ENCODE measurements at places on chromosomes 11 and 22. TPM values are rescaled to one million over a fixed set of nuclear protein-coding genes. Genes with fewer than 3 reads are reported as not detected.

DNA sequence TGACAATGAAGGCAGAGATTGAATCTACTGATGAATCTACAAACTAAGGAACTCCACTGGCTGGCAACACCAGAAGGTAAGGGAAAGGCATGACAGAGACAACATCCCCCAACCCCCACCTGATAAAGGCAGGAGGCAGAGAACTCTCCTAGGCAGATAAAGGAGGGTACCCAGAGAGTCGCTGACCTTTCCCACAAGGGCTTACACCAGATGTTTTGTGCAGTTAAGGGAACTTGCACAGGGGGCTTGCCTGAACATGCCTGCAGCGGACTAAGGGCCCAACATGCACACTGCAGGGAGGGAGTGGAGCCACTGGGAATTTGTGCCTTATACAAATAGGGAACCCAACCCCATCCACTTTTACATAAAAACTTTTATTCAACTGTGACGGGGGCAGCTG is 1996.9 kb upstream of the RAG2 start:
- no peak for DNase-seq

DNA sequence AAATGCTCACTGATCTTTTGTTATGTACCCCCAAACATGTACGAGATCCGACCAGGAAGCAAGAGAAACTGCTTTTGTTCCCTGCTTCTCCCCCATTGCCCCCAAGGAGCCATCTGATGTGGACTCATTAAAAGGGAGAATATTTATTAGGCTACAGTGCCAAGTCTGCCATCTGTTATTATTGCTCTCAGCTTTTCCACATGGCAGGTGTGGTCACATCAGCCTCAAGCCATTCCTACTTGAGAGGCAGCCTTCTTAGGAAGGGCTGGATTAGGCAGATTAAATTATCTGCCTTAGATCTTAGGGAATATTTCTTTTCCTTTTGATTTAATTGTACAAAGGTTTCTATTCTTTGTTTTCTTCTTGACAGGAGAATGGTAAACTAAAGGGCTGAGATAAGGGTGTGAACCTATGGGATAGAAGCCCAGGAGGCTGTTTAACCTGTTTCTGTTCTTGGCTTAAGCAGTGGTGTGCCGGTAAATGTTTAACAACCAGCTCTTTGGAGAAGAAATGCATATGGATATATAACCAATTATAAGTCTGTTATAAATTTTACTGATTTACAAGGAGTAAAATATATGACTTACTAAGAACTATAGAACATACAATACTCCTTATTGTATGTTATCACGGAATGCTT is 88.8 kb downstream of the PDHX start:
- no peak for DNase-seq

- DNase-seq: no peak
Observed at GRCh38 chr11:134069426-134070341, 812 bp downstream of the JAM3 start.

The SLC37A2 gene
- total RNA-seq: 0.34 TPM

DNA sequence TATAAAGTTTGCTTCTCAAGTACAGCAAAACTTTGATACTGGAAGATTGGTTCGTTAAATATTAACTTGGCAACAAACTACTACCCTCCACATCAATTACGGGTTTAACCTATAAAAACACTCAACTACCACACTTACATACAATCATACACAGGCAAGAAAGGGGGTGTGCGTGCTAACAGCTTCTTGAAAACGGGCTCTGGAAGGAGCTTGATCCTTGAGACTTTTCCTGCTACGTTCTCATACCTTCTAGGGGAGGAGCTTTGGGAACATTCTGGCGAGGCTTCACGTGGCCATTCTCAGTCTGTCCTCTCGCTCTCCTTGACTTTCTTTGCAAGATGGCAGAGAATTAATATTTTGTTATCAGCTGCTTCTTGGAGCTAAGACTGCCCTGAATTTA is 6.8 kb upstream of the ESAM start:
- no peak for DNase-seq

GRCh38 chr11:108092134-108092533 is 29.2 kb upstream of the ACAT1 start:
- DNase-seq: no peak

The INS gene
- not detected for total RNA-seq

The SLC37A4 gene
- 6.6 TPM for total RNA-seq

Measured in CD4-positive, alpha-beta T cell (primary cell).